ENCODE measurements at places on chromosomes 11 and 22.

- no peak for DNase-seq
Measured at GRCh38 chr11:2794046-2794967, 91.3 kb downstream of the CDKN1C start.

DNA sequence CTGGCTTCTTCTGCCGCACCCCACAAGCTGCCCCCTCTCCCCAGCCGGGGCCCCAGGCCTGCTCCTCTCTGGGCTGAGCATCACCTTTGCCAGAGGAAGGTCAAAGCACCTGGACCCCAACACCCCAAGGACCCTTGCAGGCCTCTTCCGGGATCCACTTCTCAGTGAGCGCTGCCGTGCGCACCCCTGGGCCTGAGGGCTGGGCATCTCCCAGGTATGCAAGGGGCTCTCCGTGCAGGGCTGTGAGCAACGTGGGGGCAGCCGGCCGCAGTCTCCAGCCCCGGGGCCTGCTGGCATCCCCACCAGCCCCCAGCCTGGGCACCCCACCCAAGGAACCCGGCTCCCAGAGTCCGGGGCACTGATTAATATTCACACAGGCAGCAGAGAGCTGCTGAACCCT, 64.0 kb downstream of the BRD1 start:
- no peak for DNase-seq

- no peak for DNase-seq
Measured at GRCh38 chr22:19386248-19386647, 45.3 kb downstream of the HIRA start.

GRCh38 chr22:42959576-42960509, 55.1 kb downstream of the PACSIN2 start:
- no peak for DNase-seq

DNA sequence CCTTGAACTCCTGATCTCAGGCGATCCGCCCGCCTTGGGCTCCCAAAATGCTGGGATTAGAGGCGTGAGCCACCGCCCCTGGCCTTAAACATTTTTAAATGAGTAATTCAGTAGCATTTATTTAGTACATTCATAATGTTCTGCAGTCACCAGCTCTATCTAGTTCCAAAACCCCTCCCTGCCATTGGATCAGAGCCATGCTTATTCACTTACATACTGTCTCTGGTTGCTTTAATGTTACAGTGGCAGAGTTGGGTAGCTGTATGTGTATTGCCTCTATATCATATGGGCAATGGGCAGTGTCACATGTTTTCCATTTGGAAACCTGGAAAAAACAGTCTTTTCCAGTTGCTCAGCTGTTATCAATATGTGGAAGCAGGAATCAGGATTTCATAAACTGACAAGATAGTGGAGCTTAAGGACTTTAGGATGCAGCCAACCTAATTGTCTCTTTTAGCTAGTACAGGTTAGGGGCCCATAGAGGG, 10.5 kb downstream of the COA4 start:
- DNase-seq: no peak

GRCh38 chr22:38043151-38044039, 13.8 kb upstream of the PICK1 start:
- DNase-seq: no peak

- DNase-seq: no peak
Measured at GRCh38 chr11:121274332-121274991, 18.1 kb upstream of the SC5D start.

GRCh38 chr11:11777897-11778296, 63.9 kb upstream of the USP47 start:
- no peak for DNase-seq

GRCh38 chr11:47248664-47249377, at the start of gene ACP2:
Gene ACP2 (minus strand): TSS chr11:47248814. CDS start chr11:47248789, 25 bp downstream.
- peak; percentile 77 for DNase-seq

- no peak for DNase-seq
Measured at GRCh38 chr22:48811885-48812284, 1015.8 kb downstream of the BRD1 start.

DNA sequence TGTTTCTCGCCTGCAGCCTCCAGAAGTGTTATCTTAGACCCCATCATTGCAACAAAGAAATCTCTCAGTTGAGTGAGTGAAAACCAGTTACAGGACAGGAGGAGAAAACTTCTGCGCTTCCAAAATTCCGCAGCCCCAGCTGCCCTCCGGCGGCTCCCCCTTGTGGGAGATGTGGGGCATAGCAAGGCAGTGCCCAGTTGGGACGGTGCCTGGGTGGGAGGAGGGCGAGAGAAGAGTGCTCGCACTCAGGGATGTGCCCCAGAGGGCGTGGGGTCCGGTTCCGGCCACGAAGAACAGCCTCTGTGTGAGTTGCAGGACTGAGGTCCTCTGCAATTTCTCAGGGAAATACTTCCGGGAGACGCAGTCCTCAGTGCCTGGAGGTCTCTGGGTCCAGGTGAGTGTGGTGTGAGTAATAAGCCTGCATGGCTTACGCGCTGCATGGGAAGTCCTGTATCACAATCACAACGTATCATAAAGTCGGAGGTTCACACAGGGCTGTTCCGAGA, 87.0 kb upstream of the BLID start:
- DNase-seq: peak; percentile 7

DNA sequence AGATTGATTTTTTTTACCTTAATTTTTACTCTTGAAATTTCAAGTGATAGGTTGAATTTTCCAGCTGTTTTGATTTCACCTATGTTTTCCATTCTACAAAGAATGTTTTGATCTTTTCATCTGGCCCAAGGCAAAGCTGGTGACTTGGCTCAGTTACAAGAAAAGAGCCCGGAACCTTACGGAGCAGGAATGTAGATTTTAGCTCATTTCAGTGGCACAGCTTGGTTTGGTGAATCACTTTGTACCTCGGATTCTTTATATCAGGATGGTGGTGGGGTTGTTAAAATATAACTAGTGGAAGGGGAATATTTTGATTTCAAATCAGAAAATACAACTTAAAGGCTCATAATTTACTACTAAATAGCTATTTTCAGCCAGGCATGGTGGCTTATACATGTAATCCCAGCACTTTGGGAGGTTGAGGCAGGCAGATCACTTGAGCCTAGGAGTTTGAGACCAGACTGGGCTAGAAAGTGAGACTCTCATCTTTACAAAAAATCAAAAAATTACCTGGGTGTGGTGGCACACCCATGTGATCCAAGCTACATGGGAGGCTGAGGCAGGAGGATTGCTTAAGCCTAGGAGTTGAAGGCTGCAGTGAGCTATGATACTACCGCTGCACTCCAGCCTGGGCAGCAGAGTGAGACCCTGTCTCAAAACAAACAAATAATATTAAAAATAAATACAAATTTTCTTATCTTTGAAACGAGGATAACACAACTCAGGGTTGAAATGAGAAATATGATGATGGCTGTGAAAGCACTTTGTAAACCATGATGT, 9.4 kb upstream of the GRIK4 start:
- DNase-seq: no peak

- DNase-seq: peak; percentile 35
Measured at GRCh38 chr22:41447435-41448188, 1.0 kb upstream of the TOB2 start.

GRCh38 chr22:28440592-28441390, 238.8 kb downstream of the TTC28 start:
- DNase-seq: no peak

DNA sequence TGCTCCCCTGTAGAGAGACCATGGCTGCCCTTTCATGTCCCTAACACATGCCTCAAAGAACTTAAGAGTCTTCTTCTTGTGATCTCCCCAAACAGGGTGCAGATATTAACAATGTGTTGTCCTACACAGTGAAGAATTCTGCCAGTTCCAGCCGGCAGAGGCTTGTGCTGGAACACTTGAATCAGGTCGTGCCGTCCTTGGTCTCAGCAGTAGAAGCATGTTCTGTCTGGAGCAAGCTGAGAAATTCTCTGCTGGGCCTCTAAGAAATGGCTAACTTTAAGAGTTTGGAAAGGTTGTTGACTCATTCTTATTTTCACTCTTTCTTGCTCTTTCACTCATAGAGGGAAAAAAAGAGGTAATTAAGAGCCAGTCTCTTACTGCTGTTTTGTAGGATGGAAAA, 71.1 kb upstream of the SLC25A18 start:
- DNase-seq: no peak

DNA sequence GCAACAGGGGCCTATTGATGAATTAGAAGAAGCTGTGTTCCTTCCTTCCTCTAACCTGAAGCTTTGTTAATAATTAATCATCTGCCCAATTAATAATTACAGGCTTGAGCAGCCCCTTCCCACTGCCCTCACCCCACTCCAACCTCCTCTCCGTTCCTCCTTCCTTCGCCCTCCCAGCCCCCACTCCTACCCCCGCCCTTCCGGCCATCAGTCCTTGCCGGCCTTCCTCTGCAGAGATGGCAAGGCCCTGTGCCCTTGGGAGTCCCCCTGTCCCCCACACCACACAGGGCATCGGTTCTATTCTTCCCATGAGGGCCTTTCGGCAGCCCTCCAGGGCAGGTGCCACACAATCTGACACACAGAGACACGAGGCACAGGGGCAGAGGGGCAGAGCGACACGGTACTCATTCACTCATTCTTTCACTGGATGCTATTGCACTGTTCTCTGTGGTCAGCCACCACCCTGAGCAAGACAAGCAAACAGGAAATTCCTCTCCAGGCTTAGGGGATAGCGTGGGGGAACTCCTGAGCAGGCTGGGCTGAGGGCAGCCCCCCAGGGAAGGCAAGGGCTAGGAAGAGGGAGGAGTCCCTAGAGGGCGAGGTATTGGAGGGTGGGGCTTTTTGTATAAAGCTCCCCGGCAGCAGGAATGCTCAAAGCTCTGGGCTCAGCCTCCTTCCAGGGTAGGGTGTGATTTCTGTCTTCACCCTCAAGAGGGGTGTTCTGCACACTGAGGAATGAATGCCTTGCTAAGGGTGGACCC, 14.7 kb downstream of the MGAT3 start:
- DNase-seq: no peak

GRCh38 chr11:32447252-32447651, 11.9 kb upstream of the WT1 start:
- no peak for DNase-seq

DNA sequence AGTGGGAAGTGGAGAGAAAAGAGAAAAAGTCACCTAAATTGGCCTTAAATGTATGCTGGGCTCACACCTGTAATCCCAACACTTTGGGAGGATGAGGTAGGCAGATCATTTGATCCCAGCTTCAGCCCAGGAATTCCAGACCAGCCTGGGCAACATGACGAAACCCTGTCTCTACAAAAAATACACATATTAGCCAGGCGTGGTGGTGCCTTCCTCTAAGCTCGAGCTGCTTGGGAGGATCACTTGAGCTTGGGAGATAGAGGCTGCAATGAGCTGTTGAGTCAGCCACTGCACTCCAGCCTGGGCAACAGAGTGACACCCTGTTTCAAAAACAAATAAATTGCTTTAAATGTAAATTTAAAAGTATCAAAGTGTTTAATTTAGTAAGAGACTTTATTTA, 3.9 kb downstream of the CBL start:
- DNase-seq: no peak

- DNase-seq: no peak
Measured at GRCh38 chr22:37551981-37552380, 8.3 kb upstream of the CDC42EP1 start.

GRCh38 chr11:129419386-129419785, 43.7 kb downstream of the BARX2 start:
- no peak for DNase-seq

- DNase-seq: no peak
Measured at GRCh38 chr22:43530349-43531201, 118.8 kb downstream of the MPPED1 start.

DNA sequence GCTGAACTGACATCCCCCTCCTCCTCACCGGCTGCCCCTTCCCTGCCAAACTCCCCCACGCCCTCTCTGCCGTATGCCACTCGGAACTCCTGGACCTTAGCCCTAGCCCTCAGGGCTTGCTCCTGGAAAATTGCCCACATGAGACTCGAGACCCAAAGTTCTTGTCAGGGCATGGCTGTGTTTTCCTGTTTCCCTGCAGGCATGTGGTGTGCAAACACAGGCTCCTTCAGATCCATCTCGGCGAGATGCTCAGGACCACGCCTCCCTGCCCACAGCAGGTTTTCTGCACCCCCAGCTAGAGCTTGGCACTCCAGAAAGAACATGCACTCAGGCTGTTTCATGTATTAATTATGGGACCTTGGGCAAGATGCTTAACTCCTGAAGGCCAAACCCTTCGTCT, 1480.4 kb downstream of the BRD1 start:
- DNase-seq: no peak

GRCh38 chr11:85718991-85719807, 33.2 kb upstream of the CCDC89 start:
- no peak for DNase-seq

GRCh38 chr11:107780136-107780535, 68.3 kb upstream of the SLN start:
- DNase-seq: no peak

GRCh38 chr11:38835966-38836365, 2237.9 kb upstream of the RAG2 start:
- DNase-seq: no peak

DNA sequence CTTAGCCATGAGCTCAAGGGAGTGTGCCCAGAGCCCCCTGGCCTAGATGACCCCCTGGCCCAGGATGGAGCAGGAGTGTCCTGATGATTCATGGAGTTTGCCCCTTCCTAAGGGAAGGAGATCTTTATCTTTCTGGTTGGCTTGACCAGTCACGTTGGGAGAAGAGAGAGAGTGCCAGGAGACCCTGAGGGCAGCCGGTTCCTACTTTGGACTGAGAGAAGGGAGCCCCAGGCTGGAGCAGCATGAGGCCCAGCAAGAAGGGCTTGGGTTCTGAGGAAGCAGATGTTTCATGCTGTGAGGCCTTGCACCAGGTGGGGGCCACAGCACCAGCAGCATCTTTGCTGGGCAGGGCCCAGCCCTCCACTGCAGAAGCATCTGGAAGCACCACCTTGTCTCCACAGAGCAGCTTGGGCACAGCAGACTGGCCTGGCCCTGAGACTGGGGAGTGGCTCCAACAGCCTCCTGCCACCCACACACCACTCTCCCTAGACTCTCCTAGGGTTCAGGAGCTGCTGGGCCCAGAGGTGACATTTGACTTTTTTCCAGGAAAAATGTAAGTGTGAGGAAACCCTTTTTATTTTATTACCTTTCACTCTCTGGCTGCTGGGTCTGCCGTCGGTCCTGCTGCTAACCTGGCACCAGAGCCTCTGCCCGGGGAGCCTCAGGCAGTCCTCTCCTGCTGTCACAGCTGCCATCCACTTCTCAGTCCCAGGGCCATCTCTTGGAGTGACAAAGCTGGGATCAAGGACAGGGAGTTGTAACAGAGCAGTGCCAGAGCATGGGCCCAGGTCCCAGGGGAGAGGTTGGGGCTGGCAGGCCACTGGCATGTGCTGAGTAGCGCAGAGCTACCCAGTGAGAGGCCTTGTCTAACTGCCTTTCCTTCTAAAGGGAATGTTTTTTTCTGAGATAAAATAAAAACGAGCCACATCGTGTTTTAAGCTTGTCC, 14.3 kb downstream of the ADORA2A start:
- DNase-seq: no peak

GRCh38 chr11:60786811-60787567, 1.9 kb downstream of the MS4A10 start:
- no peak for DNase-seq

DNA sequence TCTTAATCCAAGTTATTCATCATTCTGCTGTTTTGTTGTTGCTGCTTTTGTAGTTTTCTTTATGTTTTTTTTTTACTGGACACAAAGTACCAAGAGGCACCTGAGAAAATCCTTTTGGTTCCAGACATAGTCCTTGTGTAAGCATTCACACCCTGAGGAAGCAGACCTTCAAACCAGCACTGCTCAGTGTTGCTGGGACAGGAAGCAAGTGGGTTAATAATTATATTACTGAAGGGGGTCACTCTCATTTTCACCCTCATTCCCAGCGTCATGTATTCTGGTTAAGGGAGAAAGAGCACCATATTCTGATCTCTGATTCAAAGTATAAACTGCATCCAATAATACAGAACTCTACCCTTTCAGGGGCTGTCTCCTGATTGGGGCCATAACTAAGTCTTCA, 5.9 kb upstream of the ALKBH3 start:
- no peak for DNase-seq
